Psoas muscle (tissue), 8 donors: ENCODE measurements at places on chromosomes 2 and 18. TPM values are rescaled to one million over a fixed set of nuclear protein-coding genes. Genes with fewer than 3 reads are reported as not detected.

DNA sequence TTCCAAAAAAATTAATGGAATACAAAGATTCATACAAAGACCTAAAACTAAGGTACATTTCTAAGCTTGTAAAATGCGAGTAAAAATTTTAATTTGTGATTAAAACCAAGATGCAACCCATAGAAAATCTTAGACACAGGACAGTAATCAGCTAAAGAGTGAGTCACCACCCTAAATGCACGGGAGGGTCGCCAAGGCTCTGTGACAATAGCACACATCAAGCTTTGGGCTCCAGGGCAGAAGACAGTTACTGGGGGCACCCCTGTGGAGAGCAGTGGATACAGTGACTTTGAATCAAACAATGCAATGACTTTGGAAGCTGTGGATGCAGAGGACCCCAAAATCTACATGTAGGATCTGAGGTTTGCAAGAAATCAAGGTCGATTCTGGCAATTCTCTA lies 7.5 kb downstream of the FLACC1 start:
- DNase-seq = no peak

DNA sequence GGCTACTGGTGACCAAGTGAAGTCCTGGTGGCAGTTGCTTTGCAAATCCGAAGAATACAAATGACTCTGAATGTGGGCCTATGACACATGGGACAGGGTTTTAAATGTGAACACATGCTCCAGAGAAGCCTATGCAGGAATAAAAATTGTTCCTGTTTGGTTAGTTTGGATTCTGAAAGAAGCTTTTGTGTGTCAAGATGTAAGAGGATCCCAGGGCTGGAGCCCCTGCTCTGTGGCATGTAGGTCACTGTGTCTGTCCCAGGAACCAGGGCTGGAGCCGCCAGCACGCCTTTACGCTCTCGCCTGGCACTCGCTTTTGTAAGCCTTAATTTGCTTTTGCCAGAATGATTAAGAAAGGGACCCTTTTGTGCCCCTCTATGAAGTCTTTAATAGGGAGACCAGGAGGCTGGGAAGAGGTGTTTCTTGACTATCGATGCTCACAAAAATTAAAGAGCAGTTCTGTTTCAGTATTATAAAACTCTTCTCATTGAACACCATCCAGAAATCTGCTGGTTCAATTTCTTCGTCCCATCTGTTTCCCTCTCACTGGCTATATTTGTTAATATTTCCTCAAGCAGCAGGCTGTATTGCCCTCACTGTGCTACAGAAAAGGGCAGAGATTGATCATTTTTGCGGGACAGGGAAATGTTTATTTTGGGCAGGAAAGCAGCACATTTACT lies 532.7 kb upstream of the POU3F3 start:
- DNase-seq = no peak

- no peak for DNase-seq
Measured at GRCh38 chr18:26438980-26439379, 109.4 kb downstream of the KCTD1 start.

DNA sequence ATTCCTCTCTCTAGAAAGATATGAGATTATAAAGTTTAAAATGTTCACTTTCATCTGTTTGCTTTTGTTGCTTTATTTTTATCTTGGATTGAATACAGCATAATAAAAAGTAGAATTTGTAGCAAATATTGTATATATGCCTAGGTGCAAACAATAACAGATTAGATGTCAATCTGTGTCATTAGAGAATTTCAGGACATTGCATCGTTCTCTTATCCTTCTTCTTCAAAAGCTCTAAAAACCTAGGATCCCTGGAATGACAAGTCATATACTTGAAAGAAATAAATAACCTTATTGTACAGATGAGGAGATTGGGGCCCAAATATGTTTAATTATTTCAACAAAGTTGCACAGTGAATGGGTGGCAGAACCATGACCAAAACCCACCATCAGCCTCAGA lies 102.8 kb upstream of the BZW1 start:
- no peak for DNase-seq

DNA sequence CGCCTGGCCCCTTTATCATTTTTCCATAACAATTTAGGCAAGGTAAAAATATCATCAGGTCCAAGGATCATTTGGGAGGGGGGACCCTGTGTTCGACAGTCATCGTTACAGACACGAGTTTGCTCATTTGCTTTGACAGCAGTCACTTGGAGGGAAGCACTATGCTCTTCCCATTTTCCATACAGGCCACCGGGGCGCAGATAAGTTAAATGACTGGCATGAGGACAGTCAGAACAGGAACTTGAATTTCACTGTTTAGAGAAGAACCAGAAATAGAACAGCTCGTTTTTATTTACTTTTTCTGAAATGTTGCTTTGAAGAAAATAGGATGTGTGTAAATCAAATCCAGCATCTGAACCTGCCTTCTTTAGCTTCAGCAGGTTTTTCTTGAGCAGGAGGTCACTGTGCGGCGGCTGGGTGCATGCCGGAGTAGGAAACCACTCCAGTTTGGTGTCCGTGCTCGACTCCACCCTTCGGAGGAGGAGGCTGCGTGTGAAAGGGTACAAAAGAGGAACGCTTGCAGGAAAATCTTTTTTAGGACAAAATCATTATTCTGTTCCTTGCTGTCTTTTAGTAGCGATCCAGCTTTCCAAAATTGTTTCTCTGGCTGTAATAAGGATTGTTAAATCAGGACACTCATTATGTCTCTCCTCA lies 15.2 kb downstream of the NPAS2 start:
- no peak for DNase-seq

The CLEC4F gene
- 0.21 TPM for polyA plus RNA-seq

GRCh38 chr18:49725809-49726674 lies 87.3 kb downstream of the ACAA2 start:
- DNase-seq = peak; percentile 76

- no peak for DNase-seq
Measured at GRCh38 chr2:233793465-233794127, 15.5 kb downstream of the MROH2A start.

The AMER3 gene
- polyA plus RNA-seq = not detected

DNA sequence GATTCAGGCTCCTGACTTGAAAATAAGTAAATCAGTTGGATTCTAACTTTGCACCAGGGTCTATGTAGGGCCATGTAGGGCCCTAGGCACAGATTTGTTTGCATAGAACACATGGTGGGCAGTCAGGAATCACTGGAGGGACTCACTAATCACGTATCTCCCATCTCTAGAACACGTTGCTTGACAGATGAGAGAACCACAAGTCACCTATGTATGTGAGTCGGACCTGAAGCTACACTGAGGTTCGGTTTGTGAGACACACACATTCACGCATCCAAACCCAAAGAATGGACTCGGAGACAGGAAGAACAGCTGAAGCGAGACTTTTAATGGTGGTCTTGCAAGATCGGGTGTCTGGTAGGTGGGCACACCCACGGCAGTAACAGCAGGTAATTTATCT lies 157.0 kb downstream of the ZNF516 start:
- no peak for DNase-seq

DNA sequence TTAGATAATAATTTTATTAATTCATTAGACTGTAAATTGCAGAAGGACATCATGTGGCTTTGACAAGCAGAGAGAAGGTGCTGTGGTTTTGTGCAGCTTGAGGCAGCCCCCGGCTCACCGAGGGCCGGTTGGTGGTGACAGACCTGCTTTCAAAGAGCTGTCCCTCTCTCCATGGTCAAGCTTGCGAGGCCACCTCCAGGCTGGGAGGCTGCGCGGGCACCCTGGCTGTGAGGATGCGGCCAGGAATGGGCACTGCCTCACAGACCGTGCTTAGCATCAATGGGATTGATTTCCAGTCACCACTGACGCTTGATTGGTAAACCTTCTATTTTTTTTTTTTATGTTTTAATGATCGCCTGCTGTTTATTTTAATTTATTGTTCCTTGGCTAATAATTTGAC lies 690.9 kb downstream of the GALR1 start:
- DNase-seq = no peak

GRCh38 chr18:32104516-32104915 lies 12.8 kb downstream of the RNF138 start:
- no peak for DNase-seq

- DNase-seq = no peak
Measured at GRCh38 chr2:218924757-218925156, 34.7 kb upstream of the CDK5R2 start.

- no peak for DNase-seq
Measured at GRCh38 chr2:189751080-189751658, 11.4 kb downstream of the OSGEPL1 start.
